ENCODE measurements at places on chromosomes 5 and 9.

- peak; percentile 96 for DNase-seq
Observed at GRCh38 chr5:126597156-126597555, 2.1 kb upstream of the ALDH7A1 start.

GRCh38 chr5:179612577-179613459 is 10.7 kb downstream of the HNRNPH1 start:
- no peak for DNase-seq

GRCh38 chr9:82757924-82758323 is 305.0 kb downstream of the RASEF start:
- no peak for DNase-seq

DNA sequence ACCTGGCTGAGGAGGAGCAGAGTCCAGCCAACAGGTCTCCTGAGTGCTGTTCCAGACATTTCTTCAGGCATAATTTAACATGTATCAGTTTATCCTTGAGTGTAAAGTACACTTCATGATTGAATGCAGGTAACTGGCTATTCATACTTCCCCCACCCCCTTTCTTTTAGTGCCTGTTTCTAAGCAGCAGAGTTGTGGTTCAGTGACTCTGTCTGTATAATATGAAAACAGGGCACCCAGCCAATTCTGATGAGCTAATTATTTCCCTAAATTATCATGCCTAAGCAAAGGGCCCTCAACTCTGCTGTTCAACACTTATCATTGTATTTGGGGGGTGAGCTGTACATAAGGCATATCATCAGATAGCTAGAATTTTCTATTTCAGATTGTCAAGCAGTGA is 51.9 kb upstream of the ZSWIM6 start:
- DNase-seq: peak; percentile 91

- DNase-seq: no peak
Observed at GRCh38 chr9:33249983-33250382, 10.0 kb downstream of the SPINK4 start.
